ENCODE measurements at places on chromosomes 2 and 18.
A peak's percentile ranks its signal among the peaks of the same experiment; 100 is the strongest.

DNA sequence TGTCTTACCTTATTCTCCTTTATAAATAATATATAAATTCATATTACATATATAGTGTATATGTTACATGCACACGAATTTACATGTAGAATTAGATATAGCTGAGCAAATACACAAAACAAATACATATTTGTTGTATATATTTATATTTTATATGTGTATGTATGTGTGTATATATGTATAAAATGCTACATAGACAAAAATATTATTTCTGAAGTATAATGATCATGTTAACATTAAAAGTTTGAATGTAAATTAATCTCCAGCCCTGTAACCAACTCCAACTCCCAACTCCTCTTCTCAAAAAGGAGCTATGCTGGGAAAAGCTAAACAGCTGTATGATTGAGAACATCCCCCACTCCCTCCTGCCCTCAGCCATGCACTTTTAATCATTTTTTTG, 42.7 kb upstream of the RND3 start:
- no peak for DNase-seq

DNA sequence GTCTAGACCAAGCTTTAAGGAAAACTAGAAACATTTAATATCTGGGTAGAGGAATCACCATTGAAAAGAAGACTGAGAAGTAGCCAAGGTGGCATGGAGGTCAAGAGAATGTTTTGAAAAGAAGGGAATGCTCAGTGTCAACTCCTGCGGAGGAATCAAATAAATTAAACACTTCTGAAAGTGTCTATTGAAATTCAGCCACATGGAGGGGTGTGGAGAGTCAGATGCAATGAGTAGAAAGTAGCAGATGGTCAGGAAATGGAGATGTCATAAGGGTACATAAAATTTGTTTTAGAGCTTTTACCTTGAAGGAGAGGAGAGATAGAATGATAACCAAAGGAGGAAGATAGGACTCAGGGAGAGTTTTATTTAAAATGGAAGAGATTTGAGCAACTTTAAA, 35.1 kb downstream of the NLRC4 start:
- DNase-seq = no peak

- peak; percentile 52 for DNase-seq
These were observed 91.5 kb upstream of the TMEFF2 start for GRCh38 chr2:192286093-192286701.

DNA sequence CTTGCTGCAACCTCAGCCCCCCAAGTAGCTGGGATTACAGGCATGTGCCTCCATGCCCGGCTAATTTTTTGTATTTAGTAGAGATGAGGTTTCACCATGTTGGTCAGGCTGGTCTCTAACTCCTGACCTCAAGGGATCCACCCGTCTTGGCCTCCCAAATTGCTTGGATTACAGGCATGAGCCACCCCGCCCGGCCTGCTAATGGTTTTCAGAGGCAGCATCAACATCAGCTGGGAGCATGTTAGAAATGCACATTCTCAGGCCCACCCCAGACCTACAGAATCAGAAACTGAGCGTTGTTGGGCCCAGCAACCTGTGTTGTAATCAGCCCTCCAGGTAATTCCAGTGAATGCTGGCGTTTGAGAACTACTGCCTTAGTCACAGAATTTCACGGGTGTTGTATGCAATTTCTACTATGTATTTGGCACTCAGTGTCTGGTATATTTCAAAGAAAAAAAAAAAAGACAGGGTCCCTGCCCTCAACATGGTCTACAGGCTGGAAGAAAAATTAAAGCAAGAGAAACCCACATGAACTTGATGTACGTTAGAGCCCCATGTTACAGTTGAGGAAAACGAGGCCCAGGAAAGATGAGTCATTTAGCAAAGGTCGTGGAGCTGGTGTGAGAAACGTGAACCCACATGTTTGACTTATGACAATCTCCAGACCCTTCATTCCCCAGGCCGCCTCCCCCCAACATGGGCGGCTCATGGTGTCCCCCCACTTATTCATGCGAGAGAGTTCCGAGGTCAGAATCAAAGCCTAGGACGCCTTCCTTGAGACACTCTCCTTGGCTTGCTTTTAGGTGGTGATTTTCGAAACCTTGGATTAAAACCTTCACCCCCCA, 35.3 kb downstream of the SH3BP4 start:
- no peak for DNase-seq

- DNase-seq = no peak
These were observed 6.4 kb downstream of the ERLEC1 start for GRCh38 chr2:53793261-53793660.

GRCh38 chr18:26422472-26423162, 125.7 kb downstream of the KCTD1 start:
- DNase-seq = no peak

- DNase-seq = peak; percentile 4
These were observed 50.1 kb downstream of the THUMPD2 start for GRCh38 chr2:39728941-39729351.

- DNase-seq = no peak
These were observed 28.2 kb downstream of the SERTAD2 start for GRCh38 chr2:64625299-64626145.

DNA sequence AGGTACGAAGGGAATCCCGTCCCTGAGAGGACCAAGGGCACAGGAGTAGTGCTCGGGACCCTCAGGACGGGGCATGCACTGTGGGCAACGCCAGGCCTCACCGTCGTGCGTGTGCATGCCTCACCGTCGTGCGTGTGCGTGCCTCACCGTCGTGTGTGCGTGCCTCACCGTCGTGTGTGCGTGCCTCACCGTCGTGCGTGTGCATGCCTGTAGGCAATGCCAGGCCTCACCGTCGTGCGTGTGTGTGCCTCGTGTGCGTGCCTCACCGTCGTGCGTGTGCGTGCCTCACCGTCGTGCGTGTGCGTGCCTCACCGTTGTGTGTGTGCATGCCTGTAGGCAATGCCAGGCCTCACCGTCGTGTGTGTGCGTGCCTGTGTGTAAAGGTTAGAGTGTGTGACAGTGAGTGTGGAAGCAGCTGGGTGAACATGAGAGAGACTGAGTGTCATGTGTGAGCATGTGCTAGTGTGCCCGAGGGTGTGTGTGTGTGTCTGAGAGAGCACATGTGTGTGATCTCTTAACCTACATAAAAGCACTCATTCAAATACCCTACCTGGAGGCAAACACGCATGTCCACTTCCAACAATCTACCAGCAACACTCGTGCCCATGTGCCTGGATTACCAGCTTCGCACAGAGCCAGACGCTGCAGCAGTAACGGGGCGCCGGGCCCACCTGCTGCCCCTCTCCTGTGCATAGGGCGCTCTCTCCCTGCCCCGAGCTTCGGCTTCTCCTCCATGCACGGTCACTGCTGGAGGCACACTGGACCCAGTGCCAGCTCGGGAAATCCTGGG, 36.3 kb downstream of the ZNF516 start:
- no peak for DNase-seq

- DNase-seq = peak; percentile 62
These were observed 512.9 kb upstream of the ACVR2A start for GRCh38 chr2:147331790-147332419.

DNA sequence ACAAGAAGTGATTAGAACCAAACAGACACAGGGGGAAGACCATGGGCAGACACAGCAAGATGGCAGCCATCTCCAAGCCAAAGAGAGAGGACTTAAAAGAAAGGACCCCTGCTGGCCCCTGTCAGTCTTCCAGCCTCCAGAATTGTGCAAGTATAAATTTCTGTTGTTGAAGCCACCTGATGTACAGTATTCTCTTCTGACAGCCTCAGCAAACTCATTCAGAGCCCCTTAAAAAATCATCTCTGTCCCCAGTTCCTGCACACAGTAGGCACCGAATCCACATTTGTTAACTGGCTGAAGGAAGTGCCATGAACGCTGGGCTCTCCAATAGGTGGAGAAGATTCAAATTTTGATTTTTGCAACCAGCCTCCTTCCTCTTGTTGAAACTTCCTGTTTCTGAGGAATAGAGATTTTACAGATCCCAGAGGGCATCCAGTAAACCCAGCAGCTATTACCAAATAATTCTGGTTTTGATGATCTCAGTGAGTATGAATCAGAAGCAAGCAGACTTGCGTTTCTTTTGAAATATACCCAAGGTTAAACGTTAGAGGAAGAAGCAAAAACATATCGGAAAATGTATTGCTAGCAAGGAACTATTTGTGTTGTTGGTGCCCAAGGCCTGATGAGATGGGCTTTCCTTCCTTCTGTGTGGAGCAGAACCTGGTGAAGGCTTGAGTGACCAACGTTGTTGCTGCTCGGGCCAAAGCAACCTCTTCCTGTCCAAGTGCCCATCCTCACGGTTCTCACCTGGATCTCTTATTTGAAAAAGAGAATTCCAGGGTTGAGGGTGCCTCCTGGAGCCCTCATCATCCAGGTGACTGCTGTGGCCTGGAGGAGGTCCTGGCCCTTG, 47.7 kb upstream of the PLB1 start:
- DNase-seq = no peak

DNA sequence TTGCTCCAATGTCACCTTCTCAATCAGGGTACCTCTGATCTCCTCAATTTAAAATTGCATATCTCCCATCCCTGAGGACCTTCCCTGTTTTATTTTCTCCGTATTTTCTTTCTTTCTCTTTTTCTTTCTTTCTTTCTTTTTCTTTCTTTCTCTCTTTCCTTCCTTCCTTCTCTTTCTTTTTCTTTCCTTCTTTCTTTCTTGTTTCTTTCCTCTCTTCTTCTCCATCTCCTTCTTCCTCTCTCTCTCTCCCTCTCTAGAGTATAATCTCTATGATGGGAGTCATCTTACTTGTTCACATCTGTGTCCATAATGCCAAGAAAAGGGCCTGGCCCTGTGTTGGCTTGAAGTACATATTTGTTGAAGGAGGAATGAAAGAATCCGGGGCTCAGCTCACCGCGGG, 21.3 kb upstream of the SIX2 start:
- DNase-seq = no peak

GRCh38 chr18:36020174-36020711, 47.1 kb downstream of the RPRD1A start:
- no peak for DNase-seq

DNA sequence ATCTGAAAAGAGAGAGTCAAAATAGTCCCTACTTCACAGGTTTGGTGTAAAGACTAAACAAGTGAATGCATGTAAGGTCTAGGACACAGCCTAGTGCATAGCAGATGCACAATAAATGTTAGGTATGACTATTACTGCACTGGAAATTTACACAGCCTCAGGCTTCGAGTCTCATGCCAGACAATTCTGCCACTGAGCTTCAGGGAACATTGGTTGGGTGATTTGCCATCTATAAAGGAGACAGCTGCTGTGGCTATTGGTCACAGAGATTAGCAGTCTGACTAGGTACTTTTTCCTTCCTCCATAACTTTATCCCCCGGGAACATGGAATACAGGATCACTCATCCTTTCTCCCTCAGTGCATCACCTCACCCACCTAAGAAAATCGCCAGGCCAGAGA, 89.2 kb downstream of the FAM124B start:
- DNase-seq = no peak

DNA sequence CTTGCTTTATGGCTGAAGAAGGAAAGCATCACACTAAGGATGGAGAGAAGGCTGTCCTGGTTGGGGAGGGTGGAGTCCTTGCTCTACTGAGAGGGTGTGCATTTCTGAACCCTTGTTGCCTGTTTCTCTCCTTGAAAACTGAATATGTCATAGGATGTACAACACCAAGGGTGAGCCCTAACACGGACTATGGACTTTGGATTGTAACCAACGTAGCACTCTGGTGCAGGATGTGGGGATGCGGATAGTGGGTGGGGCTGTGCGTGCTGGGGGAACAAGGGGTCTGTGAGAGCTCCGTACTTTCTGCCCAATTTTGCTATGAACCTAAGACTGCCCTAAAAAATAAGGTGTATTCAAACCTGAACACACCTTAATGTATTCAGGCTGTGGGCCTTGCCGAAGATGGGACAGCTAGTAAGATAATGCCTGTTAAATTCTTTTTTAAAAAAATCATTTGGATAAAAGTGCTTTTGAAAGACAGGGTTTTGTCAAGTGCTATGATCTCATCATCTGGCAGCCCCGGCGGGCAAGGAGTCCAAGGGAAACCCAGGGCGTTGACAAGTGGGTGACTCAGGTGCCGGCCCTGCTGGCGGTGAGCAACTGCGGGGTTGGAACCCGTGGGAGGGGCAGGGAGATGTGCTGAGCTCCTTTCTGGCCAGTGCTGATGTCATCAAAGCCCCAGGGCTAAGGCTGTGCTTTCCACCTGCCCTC, 54.0 kb downstream of the GATA6 start:
- DNase-seq = no peak

GRCh38 chr2:71240794-71241193, 13.9 kb upstream of the PAIP2B start:
- no peak for DNase-seq

DNA sequence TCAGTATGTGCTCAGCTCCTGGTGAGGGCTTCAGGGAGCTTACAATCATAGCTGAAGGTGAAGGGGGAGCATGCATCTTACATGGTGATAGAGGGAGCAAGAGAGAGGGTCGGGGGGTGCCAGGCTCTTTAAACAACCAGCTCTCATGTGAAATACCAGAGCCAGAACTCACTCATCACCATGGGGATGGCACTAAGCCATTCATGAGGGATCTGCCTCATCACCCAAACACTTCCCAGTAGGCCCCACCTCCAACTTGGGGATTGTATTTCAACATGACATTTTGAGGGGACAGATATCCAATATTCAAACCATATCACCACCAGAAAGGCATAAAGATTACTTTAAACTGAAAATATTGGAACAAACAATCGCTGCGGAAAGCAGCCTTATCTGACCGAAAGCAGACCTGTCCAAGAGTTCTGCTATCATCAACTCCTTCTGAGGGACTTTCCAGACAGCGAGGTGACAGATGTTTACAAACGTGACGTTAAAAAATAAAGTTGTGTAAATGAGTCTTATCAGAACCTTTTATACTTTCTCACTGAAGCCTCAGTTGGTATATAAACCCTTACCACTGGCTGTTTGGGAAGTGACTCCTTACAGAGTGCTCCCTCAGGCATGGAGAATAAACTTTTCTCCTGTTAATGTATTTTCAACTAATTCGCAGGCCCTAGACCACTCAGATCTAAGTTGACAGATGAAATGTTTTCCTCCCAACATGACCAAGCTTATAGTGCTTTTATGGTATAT, 35.5 kb upstream of the PTH2R start:
- no peak for DNase-seq

GRCh38 chr2:160380000-160380570, 113.5 kb downstream of the RBMS1 start:
- no peak for DNase-seq

GRCh38 chr2:9519250-9519649, 36.4 kb downstream of the ADAM17 start:
- no peak for DNase-seq

GRCh38 chr2:196802401-196802800, 2.9 kb upstream of the GTF3C3 start:
- DNase-seq = no peak

DNA sequence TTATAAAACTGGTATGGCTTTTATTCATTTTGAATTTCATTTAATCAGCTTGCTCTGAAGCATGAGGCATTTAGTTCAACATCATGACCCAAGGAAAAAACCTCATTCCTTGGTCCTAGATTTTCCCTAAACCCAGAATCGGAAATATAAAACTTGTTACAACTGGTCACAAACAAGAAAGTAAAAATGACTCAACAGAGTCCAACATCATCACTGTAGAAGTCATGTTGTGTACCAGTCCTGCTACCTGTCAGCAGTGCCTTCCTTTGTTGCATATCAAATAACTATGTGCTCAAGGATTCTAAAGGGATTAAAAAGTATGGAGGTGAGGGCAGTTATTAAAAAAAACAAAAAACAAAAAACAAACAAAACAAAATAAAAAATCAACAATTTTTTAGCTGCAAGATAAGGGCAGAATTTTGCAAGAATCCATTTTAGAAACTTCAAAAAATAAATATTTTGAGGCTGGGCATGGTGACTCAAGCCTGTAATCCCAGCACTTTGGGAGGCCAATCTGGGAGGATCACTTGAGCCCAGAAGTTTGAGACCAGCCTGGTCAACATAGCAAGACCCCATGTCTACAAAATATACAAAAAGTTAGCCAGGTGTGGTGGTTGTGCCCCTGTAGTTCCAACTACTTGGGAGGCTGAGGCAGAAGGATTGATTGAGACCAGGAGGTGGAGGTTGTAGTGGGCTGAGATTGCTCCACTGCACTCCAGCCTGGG, 18.4 kb downstream of the NCKAP1 start:
- DNase-seq = no peak
